ENCODE measurements at places on chromosomes 7 and 10.

DNA sequence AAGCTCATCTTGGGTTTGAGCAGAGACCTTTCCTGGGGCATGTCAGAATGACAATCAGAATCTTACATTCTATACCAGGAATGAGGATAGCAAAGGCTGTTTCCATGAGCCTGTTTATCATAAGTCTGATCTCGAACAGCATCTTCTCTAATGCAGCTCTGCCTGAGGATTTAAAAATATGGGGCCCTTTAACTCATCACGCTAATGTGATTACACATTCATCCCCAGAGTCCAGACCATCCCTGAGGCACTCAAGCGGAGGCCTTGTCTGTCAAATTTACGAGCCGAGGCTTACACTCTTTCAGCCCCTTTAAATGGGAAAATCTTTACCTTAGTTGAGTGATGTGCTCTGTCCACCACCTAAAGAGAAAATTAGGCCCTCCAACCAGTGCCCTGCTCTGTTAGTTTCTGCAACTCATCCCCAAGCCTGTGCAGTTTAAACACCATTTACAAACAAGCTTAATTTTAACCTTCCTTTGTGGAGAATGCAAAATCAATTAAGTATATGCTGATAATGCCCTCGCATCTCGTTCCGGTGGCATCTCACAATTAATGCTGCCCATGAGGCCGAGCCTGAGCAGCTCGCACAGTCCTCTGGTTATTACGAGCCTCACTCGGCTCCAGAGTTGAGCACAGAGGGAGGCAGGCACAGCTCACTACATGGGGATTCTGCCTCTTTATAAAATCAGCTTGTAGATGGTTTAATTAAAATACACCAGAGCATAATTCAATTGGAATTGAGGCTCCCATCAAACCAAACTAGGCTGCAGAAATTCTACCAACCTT, 16.0 kb downstream of the CHST15 start:
- DNase-seq = no peak

- DNase-seq = no peak
These were observed 30.6 kb downstream of the KLHL7 start for GRCh38 chr7:23136216-23136615.

DNA sequence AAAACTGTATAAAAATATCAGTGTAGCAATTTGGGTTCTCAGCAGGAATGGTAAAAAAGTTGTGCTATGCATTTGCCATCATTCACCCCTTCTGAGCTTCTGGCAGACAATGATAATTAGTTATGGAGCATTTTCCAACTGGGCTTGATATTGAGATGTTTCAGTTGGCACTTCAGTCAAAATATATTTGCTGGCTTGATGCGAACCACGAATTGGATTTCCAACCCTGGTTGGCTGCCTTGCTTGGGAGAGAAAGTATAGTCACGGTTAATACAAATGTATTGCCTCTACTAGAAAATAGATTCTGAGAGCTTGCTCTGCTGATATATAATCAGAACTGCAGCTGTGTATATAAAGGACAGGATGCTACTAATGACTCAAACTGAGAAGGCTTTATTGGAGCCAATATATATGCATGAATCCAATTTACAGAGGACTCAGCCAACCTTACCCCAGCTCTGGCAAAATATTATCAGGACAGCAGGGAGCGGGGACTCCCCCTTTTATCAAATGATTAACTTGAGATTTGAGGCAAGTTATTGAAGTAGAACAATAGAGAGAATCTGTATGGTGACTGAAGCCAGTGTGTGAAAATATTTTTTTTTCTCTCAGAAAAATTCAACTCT, 219.8 kb upstream of the SMIM30 start:
- no peak for DNase-seq

DNA sequence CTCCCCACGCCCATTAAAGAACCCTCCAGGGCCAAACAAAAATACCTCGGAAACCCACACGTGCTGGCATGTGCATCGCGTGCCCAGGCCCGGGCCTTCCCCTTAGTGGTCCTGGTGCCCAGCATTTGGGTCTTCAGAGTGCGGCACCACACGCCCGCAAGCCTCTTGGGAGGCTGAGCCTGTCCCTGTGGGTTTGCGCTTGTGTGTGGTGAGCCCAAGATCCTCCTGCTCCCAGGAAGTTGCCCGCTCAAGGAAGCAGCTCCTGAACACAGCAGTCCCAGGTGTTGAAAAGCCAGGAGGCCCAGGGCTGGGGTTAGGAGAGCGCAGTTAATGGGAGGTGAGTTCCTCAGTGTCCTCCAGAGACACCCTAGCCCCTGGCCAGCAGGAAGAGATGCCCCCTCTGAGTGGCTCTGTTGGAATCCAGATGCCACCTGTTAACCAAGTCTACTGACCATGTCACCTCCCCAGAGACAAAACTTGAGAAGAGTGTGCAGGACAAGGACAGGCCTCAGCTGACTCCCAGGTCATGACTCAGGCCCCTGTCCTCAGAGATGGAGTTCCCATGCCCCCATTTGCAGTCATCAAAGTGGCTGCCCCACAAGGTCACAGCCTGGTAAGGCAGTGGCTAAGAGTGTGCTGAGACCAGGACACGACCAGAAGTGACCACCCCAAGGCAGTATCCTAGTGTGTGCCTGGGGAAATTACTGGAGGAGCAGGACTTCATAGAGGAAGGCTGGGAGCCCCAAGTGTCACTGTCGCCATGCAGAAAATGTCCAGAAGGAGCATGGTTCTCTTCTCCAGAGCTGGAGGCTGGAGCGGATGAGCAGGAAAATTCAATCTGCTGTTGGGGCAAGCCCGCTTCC, 5.2 kb downstream of the FZD9 start:
- no peak for DNase-seq

DNA sequence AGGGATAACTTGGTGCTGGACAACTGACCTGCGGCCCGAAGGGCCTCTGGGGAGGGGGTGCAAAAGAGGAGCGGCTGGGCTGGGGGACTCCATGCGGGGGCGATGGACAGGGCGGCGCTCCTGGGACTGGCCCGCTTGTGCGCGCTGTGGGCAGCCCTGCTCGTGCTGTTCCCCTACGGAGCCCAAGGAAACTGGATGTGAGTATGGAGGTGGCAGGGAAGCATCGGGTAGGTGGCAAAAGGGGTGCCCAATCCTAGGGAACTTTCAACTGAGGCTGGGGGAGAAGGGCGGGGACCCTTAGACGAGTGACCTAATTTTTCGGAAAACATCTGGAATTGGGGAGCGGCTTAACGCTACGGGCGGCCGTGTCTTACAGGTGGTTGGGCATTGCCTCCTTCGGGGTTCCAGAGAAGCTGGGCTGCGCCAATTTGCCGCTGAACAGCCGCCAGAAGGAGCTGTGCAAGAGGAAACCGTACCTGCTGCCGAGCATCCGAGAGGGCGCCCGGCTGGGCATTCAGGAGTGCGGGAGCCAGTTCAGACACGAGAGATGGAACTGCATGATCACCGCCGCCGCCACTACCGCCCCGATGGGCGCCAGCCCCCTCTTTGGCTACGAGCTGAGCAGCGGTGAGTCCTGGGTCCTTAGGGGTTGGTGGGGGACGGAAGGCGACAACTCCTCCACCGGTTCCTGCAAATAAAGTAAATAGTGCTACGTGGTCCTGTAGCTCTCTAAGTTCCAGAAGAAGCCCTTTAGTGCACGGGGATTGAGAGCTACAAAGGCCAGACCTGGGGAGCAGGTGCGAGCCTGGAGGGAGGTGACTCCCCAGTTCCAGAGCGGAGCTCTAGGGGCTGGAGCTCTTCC, 622 bp downstream of the WNT16 start:
- DNase-seq = peak; percentile 54
